ENCODE measurements at places on chromosomes 2 and 18.
A peak's percentile ranks its signal among the peaks of the same experiment; 100 is the strongest.

DNA sequence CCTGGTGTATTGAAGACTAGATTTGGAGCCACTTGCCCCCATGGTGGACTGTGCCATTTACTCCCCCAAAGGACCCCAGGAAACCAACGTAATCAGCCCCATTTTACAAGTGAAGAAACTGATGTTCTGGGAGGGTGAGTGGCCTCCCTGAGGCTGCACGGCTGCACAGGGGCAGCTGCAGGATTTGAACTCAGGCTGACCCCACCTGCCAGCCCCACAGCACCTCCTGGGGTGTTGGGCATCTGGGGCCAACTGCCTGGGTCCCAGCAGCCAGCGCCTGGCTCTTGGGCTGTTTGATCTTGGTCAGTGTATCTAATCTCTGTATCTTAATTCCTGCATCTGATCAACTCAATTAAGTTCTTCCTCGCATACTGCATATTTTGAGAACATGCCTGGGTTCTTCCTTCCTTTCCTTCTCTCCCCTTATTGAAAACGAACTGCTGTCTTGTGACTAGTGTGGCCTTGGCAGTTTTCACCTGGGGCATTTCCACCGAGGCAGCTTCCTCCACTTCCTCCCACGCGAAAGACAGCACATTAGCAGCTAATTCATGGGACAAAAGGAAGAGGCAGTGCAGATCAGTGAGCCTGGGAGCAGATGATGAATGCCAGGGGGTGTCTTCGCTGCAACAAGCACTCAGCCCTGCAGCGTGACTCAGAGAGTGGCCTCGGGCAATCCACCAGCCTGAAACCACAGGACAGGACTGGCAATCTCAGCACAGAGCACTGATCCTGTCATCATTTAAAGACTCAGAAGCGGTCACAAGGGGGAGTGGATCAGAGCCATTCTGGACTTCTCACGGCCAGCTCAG lies 184.1 kb upstream of the RAB12 start:
- DNase-seq, result no peak

GRCh38 chr2:201996006-201996405 lies 37.6 kb upstream of the FZD7 start:
- no peak for DNase-seq

DNA sequence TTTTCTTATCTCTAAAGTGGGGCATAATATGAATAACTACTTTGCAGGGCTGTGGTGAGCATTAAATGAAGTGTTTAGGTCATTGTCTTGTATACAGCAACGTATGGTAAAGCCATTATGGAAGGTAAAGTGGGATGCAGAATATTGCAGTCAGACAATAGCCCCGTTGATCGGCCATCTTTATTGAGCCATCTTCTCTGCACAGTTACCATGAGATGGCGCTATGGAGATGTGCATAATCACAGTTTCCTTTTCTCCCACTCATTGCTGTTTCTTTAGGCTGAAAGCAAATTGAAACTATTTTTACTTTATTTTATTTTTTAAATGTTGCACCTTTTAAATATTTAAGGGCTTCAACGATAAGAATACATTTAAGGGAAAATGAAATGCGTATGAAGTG lies 108.9 kb downstream of the THSD7B start:
- DNase-seq, result no peak

DNA sequence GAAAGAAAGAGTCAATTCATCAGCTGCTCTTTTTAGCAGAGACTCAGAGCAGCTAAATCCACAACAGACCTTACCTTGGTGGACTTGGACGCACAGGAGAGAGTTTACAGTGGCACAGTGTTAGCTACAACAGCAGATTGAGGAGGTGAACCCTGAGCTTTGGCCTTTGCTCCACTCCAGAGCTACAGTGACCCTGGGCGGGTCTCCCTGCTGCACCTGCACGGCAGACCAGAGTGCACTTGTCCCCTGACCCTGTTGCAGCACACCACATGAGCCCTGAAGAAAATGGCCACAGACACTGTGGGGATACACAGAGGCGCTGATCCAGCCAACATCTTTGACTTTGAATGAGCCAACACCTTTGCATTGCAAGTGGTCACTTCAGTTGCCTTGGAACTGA lies 11.0 kb downstream of the SLC19A3 start:
- DNase-seq, result no peak

DNA sequence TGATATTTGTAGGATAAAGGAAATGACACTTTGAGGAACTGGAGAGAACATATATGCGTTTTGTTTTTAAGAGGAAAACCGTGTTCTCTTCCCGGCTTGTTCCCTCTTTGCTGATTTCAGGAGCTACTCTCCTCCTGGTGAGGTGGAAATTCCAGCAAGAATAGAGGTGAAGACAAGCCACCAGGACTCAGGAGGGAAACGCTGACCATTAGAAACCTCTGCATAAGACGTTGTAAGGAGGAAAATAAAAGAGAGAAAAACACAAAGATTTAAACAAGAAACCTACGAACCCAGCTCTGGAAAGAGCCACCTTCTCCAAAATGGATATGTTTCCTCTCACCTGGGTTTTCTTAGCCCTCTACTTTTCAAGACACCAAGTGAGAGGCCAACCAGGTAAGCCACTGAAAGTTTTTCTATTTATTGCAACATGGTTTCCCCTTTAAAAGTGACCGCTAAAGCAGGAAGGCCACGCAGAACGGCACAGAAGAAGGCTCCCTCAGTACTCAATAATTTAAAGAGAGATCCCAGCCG lies 735 bp downstream of the NRP2 start:
- DNase-seq, result no peak

GRCh38 chr2:172436889-172437288 lies 9.5 kb downstream of the ITGA6 start:
- DNase-seq, result no peak

GRCh38 chr2:149315461-149315860 lies 14.9 kb upstream of the LYPD6 start:
- no peak for DNase-seq

- no peak for DNase-seq
Observed at GRCh38 chr2:46540496-46541331, 61.3 kb downstream of the TMEM247 start.

GRCh38 chr18:79754831-79755351 lies 42.8 kb upstream of the KCNG2 start:
- no peak for DNase-seq

GRCh38 chr2:241507430-241508239 lies 749 bp downstream of the STK25 start:
- DNase-seq, result no peak

DNA sequence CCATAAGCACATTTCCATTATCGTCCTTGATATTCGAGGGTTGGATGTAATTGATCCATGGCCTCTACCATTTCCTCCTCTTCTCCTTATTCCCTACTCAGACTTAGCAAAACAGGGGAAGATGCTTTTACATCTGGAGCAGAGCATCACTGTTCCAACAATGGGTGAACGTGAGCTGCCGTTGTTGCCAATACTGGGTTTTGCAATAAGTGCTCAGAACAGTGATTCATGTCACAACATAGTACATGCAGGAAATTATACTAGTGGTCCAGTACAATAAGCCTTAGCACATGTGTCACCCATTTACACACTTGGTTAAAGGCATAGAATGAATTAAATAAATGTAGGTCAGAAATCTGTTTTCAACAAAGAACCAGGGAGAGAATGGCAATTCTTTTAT lies 112.4 kb downstream of the DCC start:
- DNase-seq, result no peak

DNA sequence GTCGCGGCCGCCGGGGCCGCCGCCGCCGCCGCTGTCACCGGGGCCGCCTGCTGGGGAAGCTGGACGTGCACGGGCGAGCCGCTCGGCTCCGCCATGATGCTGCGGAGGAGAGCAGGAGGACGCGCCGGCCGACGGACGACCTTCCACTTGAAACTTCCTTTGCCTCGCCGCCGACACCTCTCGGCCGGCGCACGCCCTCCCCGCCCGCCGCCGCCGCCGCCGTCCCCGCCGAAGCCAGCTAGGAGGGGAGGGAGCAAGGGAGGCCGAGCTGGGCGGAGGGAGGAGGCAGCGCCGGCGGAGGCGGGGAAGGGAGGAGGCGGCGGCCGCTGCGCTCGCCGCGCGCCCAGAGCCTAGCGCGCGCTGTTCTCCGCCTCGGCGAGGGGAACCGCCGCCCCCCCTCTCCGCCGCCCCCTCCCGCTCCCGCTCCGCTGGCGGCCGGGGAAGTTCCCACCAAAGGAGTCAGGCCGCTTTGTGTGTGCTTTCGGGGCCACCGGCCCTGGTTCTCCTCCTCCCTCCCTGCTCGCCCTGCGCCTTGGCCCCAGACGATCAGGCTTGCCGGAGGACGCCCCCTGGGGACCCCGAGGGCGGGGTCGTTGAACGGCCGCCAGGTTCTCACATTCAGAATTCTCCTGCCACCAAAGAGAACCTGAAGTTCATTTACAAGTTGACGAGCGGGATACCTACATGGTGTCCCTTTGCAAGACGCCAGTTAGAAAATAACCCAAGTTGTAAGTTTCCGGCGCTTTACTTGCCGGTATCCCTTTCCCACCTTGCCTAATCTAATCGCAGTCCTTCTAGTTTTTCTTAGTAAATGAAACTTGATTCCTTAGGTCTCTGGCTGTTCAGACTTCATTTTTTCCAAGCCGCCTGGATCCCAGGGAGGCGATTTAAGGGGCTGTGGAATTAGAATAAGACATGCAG lies at the start of gene STK39:
Gene STK39, minus strand, starts transcription at position 255 of the 921 bp plus-strand sequence. Its CDS starts 160 bp downstream, at position 95.
- peak; percentile 63 for DNase-seq

- no peak for DNase-seq
Observed at GRCh38 chr2:113981404-113982134, 91.7 kb downstream of the ACTR3 start.

GRCh38 chr2:173568054-173568453 lies 213.4 kb downstream of the CDCA7 start:
- DNase-seq, result no peak

GRCh38 chr2:222780051-222780450 lies 80.8 kb upstream of the ACSL3 start:
- no peak for DNase-seq

- DNase-seq, result no peak
Observed at GRCh38 chr2:241011751-241012510, 13.5 kb downstream of the SNED1 start.

GRCh38 chr2:128813352-128814034 lies 494.8 kb upstream of the HS6ST1 start:
- DNase-seq, result no peak

DNA sequence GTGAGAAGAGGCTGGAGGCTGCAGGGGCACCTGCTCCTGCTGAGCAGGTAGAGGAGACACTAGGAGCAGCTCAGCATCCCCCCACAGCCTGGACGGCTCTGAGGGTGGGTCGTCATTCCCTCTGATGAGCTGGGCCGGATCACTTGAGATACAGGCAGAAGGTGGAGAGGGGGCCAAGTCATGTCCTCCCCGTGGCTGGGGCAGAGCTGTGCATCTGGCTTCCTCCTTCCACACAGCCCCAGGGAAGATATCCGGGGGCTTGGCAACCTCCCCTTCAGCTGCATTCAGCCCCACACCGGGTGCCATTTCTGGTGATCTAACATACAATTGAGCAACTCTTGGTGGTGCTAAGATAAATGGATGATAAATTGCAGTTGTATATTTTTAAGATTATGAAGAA lies 236.9 kb downstream of the LDLRAD4 start:
- no peak for DNase-seq

DNA sequence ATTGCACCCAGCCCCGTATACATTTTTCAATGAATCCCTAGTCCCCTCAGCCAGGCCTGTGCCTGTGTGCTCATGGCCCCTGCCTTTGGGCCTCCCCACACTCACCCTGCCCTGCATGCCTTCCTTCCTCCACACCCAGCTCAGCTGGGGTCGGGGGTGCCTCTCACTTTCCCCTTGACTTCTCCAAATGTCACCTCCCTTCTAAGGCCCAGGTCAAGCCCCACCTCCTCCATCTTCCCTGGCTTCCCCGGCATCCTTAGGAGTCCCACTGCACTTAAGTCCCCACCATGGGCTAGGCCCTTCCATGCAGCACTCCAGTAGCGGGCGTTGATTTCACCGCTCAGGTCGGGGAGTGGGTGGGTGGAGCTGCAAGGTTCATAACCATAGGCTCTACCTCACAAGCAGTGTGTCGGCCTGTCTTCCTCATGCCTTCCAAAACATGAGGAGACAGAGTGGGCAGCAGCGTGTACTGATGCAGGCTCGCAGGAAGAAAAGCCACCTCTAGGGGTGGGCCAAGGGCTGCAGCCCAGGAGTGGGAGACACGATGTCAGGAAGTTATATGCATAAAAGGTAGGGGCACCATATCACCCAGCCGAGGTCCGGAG lies 47.7 kb downstream of the DNMT3A start:
- DNase-seq, result no peak

GRCh38 chr2:80168801-80169200 lies 135.8 kb downstream of the LRRTM1 start:
- DNase-seq, result no peak

DNA sequence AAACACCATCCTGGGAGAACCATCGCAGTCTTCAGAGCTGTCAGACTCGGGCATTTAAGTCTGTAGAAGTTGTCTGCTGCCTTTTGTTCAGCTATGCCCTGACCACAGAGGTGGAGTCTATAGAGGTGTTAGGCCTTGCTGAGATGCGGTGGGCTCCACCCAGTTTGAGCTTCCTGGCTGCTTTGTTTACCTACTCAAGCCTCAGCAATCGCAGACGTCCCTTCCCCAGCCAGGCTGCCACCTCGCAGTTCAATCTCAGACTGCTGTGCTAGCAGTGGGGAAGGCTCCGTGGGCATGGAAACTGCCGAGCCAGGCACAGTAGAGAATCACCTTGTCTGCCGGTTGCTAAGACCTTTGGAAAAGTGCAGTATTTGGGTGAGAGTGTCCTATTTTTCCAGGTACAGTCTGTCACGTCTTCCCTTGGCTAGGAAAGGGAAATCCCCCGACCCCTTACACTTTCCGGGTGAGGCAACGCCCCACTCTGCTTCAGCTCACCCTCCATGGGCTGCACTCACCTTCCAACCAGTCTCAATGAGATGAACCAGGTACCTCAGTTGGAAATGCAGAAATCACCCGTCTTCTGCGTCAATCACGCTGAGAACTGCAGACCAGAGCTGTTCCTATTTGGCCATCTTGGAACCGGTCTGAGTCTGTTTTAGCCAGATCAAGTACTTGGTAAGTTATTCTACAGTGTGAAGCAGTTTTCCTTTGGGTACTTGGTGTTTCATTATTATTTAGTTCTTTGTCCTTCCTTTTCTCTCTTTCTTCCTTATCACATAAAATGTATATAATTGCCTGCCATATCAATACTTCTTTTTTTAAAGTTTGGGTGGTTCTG lies 71.5 kb downstream of the CDC42EP3 start:
- DNase-seq, result no peak

DNA sequence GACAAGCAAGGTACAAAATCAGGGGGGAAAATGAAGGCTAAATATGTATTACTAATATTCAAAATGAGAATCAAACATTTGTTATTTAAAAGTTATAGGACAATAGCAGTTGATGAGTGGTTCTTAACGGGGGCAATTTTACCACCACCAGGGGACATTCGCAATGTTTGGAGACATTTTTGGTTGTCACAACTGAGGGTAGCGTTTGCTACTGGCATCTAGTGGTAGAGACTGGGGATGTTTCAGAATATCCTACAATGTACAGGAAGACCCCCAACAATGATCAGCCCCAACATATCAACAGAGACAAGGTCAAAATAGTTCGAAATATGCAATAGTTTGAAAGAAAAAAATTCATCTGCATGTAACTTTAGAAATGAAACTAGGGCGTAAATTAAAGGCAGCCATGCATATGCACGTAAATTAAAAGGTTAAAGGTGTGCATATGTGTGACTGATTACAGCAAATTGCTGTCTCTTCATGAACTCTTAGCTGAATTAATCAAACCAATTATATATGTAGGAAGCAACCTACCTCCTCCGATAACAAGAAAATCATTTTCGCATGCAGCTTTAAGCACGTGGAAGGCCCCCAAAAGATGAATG lies 61.2 kb upstream of the CUL3 start:
- DNase-seq, result no peak

GRCh38 chr18:4851301-4851976 lies 345.6 kb downstream of the AKAIN1 start:
- no peak for DNase-seq

Data from stimulated activated CD8-positive, alpha-beta memory T cell treated with anti-CD3 and anti-CD28 coated beads, Interleukin-7, amount 100 ng/mL, for 48 hours (primary cell).